Calu3 (cell line): ENCODE measurements at places on chromosomes 1 and 21. TPM values are rescaled to one million over a fixed set of nuclear protein-coding genes. Genes with fewer than 3 reads are reported as not detected.

HTR6 gene
- total RNA-seq = not detected in 2 replicates

- H3K27me3 ChIP-seq = peaks cover 2% of the 10 kb centered on the region
- no peak overlapping the region for H3K27ac ChIP-seq
- H3K36me3 ChIP-seq = no peaks in the 10 kb centered on the region
- no peaks in the 10 kb centered on the region for H3K4me1 ChIP-seq
- no peak overlapping the region for H3K4me3 ChIP-seq
These were observed 340.2 kb downstream of the PTPRU start for GRCh38 chr1:29576510-29576909.

- H3K36me3 ChIP-seq = no peaks in the 10 kb centered on the region
- H3K4me1 ChIP-seq = no peaks in the 10 kb centered on the region
- H3K27me3 ChIP-seq = no peaks in the 10 kb centered on the region
- H3K4me3 ChIP-seq = no peak overlapping the region
These were observed 58.5 kb downstream of the KIF26B start for GRCh38 chr1:245213066-245213831.

ANGPTL7 gene
- not detected in 2 replicates for total RNA-seq

- DNase-seq = no peak
- H3K27me3 ChIP-seq = no peaks in the 10 kb centered on the region
- H3K36me3 ChIP-seq = no peaks in the 10 kb centered on the region
- no peak overlapping the region for H3K27ac ChIP-seq
These were observed 6.8 kb upstream of the AKR1A1 start for GRCh38 chr1:45543581-45544417.

DNA sequence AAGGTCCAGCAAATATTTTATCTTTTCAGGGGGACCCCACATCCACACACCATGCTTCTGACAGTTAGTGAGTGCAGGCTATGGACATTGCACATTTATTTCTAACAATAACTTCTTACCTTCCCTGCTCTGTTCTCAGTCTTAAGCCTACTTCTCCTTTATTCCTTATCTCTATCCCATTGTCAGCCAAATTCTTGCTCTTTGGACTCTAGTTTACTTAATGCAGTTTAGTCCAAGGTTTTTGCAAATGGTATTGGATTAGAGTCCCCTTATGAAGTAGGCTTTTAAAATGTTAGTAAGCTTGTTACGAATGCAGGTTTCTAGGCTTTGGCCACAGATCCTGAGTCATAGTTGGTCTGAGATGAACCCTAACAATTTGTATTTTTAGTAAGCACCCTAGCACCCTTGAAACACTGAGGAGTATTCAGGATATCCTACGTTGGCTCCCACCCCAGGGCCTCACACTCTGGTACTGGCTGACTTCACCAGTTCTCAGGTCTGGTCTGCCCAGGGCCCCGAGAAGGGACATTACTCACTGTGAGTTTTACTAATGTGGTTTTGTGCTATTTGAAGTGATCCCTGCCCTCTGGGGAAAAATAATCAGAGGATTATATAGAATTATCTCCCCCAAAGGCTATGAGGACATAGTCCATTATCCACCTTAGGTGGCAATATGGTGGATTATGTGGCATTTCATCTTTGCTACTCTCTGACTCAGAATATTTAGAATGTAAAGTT lies 239.5 kb downstream of the TGFB2 start:
- H3K4me3 ChIP-seq = no peak overlapping the region
- H3K36me3 ChIP-seq = peaks cover 24% of the 10 kb centered on the region
- H3K4me1 ChIP-seq = peaks cover 55% of the 10 kb centered on the region
- H3K27ac ChIP-seq = peak overlapping the region; percentile 97
